ENCODE measurements at places on chromosomes 6 and 20.

- no peak for DNase-seq
Measured at GRCh38 chr20:40657526-40657925, 31.5 kb downstream of the MAFB start.

DNA sequence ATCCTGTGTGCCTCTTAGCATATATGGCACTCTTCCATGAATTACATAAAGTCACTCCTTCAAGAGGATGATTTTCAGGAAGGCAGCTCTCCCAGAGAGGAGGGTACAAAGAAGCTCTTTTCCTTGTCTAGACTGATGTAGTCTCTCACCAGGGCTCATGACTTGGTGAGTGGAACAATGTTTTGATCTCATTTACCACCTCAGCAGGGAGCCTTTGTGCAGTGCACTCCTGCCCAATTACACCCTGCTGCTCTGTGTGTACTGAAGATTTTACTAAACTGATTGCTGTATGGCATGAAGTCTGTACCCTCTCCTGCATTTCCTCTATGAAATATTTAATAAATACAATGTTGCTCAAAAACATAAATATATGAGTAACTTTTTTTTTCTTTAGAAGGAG, 598.3 kb upstream of the HS3ST5 start:
- DNase-seq = peak; percentile 39

- DNase-seq = no peak
Measured at GRCh38 chr6:32187009-32187709, 2.8 kb downstream of the PBX2 start.

DNA sequence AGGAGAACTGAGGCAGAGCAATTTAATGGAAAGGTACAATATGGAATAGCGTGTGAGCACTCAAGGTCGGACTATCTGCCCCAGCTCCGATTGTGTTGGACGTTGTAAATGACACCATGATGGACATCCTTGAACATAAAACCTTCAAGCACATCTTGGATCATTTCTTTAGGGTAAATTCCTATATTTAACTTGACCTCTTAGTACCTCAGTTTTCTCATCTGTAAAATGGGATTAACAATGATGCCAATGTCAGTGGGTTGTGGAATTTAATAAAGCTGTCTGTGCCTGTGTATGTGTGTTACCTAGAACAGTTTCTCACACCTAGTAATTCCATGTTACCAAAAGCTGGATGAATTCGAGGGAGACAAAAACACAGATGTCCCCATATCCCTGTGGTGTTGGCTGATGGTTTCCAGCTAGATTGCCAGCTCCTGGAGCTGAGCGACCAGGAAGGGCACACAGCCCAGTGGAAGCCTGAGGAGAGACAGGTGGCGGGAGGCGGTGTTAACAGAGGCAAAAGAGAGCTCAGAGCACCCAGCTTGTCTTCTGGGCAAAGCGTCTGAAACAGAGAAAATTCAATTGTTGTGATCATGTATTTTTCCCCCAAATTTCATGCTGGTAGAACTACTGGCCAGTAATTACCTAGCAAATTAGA, 32.6 kb downstream of the MDFI start:
- no peak for DNase-seq

Data from NCI-H2081 treated with DMSO at 0.1 percent for 48 hours (cell line).